Activated CD4-positive, alpha-beta T cell treated with anti-CD3 and anti-CD28 coated beads, Interleukin-2, amount 10 ng/mL, durations not matched to agents 24 days and 14 days (primary cell): ENCODE measurements at places on chromosomes 16 and 17. TPM values are rescaled to one million over a fixed set of nuclear protein-coding genes. Genes with fewer than 3 reads are reported as not detected.

C17orf113 gene
- total RNA-seq, result 0.05 and 0.07 TPM in 2 replicates

USH1G gene
- not detected in 2 replicates for total RNA-seq

GRCh38 chr16:84578538-84579126 lies 39.2 kb downstream of the COTL1 start:
- no peaks in the 10 kb centered on the region for H3K27me3 ChIP-seq
- peaks cover 58% of the 10 kb centered on the region for H3K36me3 ChIP-seq
- H3K27ac ChIP-seq, result no peak overlapping the region
- no peak for DNase-seq
- peaks cover 50% of the 10 kb centered on the region for H3K4me1 ChIP-seq

DNA sequence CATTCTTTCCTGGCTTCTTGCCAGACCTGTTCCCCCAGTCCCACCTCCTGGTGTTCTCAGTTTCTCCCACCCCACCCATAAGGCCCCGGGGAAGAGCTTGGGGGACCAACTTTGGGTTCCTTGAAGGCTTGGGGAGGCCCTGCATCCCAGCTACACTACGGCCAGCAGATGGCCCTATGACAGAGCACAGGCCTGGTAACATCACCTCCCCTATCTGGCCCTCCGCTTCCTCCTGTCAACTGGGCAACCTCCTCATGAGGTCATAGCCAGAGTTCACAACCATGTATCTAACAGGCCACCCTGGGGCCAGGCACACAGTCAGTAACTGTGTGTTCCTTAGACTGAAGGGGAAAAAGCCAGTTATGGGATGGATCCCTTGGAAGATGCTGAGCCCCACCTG lies 31.4 kb downstream of the MYO15A start:
- DNase-seq, result no peak
- H3K36me3 ChIP-seq, result no peaks in the 10 kb centered on the region
- H3K27ac ChIP-seq, result no peak overlapping the region
- no peaks in the 10 kb centered on the region for H3K27me3 ChIP-seq
- H3K4me1 ChIP-seq, result no peaks in the 10 kb centered on the region

DNA sequence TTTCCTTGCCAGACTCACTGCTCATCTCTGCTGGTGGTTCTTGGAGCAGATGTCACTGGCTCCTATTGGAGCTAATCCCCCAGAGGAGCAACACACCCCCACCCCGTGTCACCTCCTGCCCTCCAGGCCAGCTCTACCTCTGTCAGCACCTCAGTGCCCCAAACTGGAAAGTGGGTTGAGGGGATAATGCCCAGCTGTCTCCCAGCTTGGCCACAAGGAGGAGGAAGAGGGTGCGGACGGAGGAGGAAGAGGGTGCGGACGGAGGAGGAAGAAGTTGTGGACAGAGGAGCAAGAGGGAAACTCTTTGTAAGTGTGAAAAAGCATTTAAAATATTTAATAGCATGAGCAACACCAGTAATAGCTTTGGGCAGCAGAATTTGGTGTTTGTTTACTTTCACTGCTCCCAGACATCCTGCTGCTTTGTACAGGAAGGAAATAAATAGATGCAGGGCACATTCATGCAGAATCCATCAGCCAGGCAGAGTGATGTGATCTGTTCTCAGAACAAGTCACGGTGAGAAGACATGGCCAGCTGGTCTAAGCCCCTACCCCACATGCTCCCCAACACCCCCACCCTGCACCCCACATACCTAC lies 82.5 kb downstream of the C17orf67 start:
- no peak overlapping the region for H3K27ac ChIP-seq
- DNase-seq, result no peak
